Activated CD4-positive, alpha-beta memory T cell treated with anti-CD3 and anti-CD28 coated beads for 36 hours (primary cell): ENCODE measurements at places on chromosomes 11 and 22.
A peak's percentile ranks its signal among the peaks of the same experiment; 100 is the strongest.

GRCh38 chr22:20420157-20420842 lies 17.3 kb downstream of the SCARF2 start:
- DNase-seq, result no peak

GRCh38 chr11:48005136-48005535 lies 24.8 kb downstream of the PTPRJ start:
- DNase-seq, result peak; percentile 82

DNA sequence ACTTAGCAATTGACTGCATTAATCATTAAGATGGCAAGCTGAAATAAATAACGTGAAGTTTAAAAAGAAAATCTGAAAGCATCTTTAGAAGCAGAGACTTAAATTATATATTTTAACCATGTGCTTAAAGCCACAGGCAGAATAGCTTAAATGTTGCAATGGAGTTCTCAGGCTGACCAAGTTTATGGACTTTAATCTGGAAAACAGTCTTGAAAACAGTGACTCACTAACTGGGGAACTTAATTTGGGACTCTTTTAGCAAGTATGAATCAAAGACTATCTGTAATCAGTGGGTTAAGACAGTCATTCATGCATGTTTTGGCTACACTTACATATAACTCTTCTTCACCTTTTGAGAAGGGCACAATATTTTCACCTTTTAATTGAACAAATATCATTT lies 12.6 kb upstream of the GLYATL1 start:
- no peak for DNase-seq

GRCh38 chr11:100730266-100730665 lies 43.2 kb downstream of the ARHGAP42 start:
- no peak for DNase-seq

- no peak for DNase-seq
Observed at GRCh38 chr11:8759634-8760033, 77.0 kb downstream of the RPL27A start.

GRCh38 chr11:14417617-14418374 lies 58.8 kb upstream of the RRAS2 start:
- DNase-seq, result no peak

GRCh38 chr11:22130462-22131053 lies 62.3 kb upstream of the ANO5 start:
- DNase-seq, result no peak

- DNase-seq, result no peak
Observed at GRCh38 chr11:121081321-121081720, 19.7 kb upstream of the TECTA start.

DNA sequence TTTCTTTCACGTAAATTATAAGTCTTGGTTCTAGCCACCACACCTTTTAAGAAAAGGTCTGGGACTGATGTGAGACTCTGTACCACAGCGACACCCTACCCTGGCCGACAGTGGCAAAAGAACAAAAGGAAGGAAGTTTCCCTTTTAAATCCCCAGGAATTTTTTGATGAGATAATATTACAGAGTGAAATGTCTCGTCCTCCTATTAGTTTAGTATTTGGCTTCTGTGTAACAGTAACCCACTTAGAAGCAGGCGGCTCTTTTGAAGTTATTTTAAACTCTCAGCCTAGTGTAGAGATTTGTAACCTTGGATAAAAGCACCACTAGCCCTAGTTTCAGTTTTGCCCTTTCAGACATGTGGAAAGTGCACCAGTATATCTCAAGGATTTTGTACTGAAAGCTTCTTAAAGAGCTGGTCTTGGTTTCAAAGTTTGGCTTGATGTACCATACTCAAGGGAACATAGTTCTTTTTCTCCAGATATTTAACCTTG lies 84.1 kb downstream of the C22orf31 start:
- DNase-seq, result no peak

- DNase-seq, result peak; percentile 80
Observed at GRCh38 chr11:2898366-2899079, 12.9 kb upstream of the CDKN1C start.

DNA sequence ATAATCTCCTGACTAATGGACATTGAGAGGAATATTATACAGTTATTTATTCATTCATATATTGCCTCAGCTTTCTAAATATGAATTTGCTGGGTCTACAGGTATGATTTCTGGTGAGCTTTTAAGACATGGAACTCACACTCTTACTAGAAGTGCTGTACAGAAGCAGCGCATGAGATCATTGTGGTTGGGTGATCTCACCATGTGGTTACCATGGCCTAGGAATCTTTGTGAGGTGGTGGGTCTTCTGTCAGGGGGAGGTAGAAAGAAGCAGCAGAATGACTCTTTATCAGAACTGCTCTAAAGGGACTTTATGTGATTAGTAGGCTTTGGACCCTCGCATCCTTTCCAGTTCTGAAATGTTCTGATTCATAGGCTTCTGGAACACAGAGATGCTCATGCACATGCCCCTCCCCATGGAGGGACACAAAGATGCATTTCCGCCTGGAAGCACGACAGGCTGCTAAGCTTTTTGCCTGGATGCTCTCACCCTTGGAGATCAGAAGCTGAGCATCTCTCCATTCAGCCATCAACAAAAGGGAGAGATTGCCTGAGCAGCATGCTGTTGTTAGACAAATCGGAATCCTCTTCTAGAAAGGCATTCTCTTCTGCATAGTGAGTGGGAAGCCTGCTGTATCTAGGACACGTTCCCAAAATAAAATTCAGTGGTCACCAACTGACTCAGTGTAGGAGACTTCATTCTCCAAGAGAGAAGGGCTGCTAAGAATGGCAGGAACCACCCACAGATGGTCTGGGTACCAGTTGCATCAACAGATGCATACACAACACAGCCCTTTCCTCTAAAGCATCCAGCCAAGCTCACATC lies 51.3 kb downstream of the KIRREL3 start:
- DNase-seq, result no peak

- no peak for DNase-seq
Observed at GRCh38 chr11:86495351-86495750, 120.7 kb downstream of the CCDC81 start.
